ENCODE measurements at places on chromosomes 1 and 21.

DNA sequence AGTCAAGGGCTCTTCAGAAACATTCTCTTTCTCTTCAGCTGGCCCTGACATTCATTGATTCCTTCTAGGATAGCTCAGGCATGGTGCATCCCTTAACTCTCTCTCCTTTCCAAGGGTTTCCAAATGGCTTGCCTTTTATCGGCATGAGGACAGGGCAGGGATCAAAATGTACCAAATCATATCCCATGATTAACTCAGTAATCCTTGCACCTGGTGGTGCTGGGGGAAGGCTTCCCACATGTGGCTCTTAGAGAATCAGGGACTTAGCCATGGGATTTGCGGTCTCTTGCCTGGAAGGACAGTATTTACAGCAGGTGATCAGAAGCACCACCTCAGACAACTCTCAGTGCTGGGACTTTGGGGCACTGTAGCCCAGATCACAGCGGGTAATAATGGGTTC is 46.2 kb upstream of the EDEM3 start:
- no peak for DNase-seq

GRCh38 chr21:40706806-40707655 is 139.9 kb downstream of the DSCAM start:
- DNase-seq: no peak

DNA sequence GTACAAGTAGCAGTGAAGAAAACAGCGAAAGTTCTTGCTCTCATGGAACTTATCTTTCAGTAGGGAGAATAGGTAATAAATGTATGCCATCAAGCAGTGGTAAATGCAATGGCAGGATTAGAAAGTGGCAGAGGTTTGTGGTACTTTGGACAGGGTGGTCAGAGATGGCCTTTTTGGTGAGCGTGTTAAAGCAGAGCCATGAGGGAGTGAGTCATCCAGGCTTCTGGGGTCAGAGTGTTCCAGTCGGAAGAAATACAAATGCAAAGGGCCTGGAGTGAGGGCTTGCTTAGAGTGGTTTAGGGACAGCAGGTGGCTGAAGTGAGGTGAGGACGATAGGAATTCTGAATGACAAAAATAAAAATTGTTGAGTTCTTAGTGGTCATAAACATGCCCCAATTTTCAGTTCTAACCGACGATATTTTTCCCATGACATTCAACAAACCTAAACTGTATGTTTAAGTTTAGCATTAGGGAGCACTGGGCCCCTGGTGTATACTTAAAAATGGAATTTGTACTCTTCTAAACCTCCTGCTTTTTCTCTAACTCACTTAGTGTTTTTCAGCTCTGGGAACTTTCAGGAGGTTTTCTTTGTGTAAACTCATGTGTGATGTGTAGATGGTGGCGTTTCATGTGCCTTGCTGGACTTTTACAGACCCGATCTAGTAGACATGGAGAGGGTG is 78.2 kb downstream of the MACF1 start:
- DNase-seq: no peak

GRCh38 chr1:183689762-183690204 is 36.7 kb upstream of the APOBEC4 start:
- DNase-seq: no peak

GRCh38 chr1:202143768-202144401 is 652 bp downstream of the ARL8A start:
- no peak for DNase-seq

DNA sequence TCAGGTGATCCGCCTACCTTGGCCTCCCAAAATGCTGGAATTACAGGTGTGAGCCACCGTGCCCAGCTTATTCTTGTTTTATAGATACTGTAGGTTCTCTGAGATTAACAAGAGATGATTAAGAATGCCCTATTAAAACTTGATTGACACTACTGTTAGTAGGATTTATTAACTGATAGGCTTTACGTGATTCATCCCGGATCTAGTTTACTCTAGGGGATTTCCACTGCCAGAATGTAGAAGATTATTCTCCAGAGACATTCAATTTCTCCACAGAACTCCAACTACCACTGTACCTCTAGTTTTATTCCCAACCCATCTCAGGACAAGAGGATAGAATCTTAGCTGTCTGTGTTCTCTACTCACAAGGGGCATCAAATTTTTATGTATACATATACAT is 26.3 kb upstream of the RBM34 start:
- DNase-seq: no peak

Data from stimulated activated CD4-positive, alpha-beta T cell treated with anti-CD3 and anti-CD28 coated beads, Interleukin-4, amount 100 ng/mL, for 4 hours (primary cell).